Activated naive CD4-positive, alpha-beta T cell treated with anti-CD3 and anti-CD28 coated beads, Interleukin-2, amount 10 ng/mL, durations not matched to agents 5 hours and 36 hours (primary cell): ENCODE measurements at places on chromosomes 3 and 15. TPM values are rescaled to one million over a fixed set of nuclear protein-coding genes. Genes with fewer than 3 reads are reported as not detected.

Gene SLC25A20
- total RNA-seq = 30.1 TPM

Gene GOLGA6L9
- total RNA-seq = 1.8 TPM

Gene SHF
- total RNA-seq = 1.1 TPM

Gene IGSF10
- total RNA-seq = not detected

Gene LRRIQ4
- total RNA-seq = not detected
